ENCODE measurements at places on chromosomes 2 and 18. TPM values are rescaled to one million over a fixed set of nuclear protein-coding genes. Genes with fewer than 3 reads are reported as not detected.

The GPR17 gene
- total RNA-seq = not detected

The ABCG8 gene
- total RNA-seq = not detected

The SLC5A7 gene
- not detected for total RNA-seq

GRCh38 chr2:219142329-219142728 lies 18.3 kb downstream of the NHEJ1 start:
- DNase-seq = no peak
- H3K27ac ChIP-seq = no peak overlapping the region
- H3K4me1 ChIP-seq = no peaks in the 10 kb centered on the region

DNA sequence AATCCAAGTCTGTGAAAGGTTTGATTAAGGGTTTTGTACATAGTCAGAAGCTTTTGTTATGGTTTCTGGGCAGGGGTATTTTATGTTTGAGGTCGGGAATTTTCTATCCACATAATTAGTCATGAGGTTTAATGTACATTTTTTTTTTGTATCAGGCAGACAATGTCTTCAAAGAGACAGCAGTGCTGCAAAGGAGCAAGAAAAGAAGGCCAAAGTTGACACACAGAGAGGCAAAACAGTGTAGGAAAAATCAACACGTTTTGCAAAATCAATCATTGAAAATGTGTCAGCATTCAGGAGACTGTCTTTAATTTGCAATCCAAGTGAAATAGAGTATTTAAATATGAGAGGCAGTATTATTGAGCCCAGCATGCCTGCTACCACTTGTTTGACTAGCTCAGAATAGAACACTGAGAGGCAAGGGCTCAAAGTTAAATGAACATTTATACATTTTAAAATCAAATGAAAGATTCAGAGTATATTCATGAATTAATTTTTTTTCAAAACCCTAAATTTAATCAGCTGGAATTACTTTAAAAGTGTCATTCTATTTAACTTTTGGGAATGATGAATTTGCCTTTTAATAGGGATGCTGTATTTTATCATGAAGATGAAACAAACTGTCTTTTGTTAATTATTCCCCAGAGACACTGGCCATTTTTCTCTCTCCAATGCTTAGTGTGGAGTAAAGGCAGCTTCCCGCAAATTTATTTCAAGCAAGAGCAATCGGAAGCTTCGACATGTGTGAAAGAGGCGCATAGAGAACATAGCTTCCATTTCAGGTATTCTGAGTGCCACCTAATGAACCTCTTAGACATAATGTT lies 11.3 kb downstream of the VRK2 start:
- peaks cover 12% of the 10 kb centered on the region for H3K36me3 ChIP-seq
- no peak overlapping the region for H3K4me3 ChIP-seq
- H3K27me3 ChIP-seq = no peaks in the 10 kb centered on the region
- H3K27ac ChIP-seq = no peak overlapping the region

DNA sequence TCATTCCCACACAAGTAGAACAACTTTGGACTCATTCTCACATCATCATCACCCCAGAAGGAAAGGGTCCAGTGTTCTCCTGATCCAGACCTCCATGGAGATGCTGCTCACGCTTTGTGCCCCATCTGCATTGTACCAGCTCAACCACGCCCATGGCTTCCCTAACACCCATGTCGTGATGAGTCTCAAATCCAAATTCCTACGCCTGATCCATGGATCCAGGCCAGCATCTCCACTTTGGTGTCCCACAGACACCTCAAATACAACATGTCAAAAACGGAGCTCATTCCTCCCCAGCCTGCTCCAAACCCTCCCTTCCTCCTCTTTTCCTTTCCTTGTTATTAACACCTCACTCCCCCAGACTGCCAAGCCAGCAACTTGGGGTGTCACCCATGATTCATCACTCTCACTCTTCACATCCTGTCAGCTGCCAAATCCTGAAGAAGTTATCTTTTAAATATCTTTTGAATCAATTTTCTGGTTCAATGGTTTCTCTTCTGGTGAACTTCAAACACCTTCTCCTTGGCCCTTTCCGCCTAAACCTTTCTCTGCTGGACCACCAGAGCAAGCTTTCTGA lies 30.2 kb upstream of the FAM124B start:
- H3K4me3 ChIP-seq = no peak overlapping the region
- no peak for DNase-seq
- no peaks in the 10 kb centered on the region for H3K36me3 ChIP-seq
- H3K27me3 ChIP-seq = peaks cover 3% of the 10 kb centered on the region
- H3K4me1 ChIP-seq = no peaks in the 10 kb centered on the region

The NEUROD1 gene
- not detected for total RNA-seq

GRCh38 chr2:172072303-172072702 lies 13.0 kb upstream of the DLX1 start:
- H3K4me3 ChIP-seq = no peak overlapping the region
- H3K27ac ChIP-seq = no peak overlapping the region
- no peak for DNase-seq
- peaks cover 3% of the 10 kb centered on the region for H3K27me3 ChIP-seq

The DES gene
- not detected for total RNA-seq

GRCh38 chr18:46096651-46097300 lies 1.3 kb downstream of the ATP5F1A start:
- no peak for DNase-seq
- peak overlapping the region; percentile 77 for H3K27ac ChIP-seq
- peaks cover 33% of the 10 kb centered on the region for H3K36me3 ChIP-seq
- H3K27me3 ChIP-seq = no peaks in the 10 kb centered on the region

GRCh38 chr2:66962716-66963115 lies 434.4 kb upstream of the ETAA1 start:
- H3K4me3 ChIP-seq = no peak overlapping the region
- no peak for DNase-seq
- no peaks in the 10 kb centered on the region for H3K36me3 ChIP-seq

DNA sequence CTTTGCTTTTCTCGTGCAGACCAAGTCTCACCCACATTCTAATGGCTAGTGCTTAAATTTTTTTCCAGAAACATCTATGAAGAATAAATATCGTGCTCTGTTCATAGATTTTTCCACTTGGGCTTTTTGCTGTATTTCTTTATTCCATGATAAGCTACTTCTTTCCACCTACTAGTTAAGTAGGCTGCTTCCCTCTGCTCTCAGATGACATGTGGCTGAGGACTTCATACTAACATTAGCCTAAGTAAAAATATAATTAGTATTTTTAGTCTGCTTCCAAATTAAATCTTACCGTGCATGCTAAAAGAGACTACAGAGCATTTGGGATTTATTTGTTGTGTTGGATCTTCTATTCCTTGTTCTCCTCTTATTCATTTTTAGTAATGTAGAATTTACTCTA lies 102.4 kb downstream of the SH3RF3 start:
- H3K4me3 ChIP-seq = no peak overlapping the region
- no peak overlapping the region for H3K27ac ChIP-seq
- no peak for DNase-seq
- no peaks in the 10 kb centered on the region for H3K36me3 ChIP-seq
- H3K4me1 ChIP-seq = peaks cover 3% of the 10 kb centered on the region
- no peaks in the 10 kb centered on the region for H3K27me3 ChIP-seq

The CHST10 gene
- 1.9 TPM for total RNA-seq

DNA sequence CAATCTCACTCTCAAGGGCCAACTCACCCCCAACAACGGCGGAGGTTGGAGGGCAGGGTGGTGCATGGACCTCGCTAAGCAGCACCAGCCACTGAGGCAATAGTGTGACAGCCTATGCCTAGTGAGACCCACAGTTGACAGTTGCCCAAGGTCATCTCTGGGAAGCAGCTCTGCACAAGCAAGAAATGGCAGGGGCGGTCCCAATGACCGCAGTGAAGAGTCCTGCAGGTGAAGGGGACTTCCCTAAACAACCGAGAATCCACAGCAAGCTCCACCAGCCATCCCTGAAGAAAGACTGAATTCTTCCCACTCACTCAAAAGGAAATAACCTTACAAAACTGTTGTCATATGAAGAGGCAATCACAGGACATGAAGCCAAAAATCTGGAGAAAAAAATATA lies 313.4 kb upstream of the ID2 start:
- no peak overlapping the region for H3K27ac ChIP-seq
- no peak overlapping the region for H3K4me3 ChIP-seq
- no peaks in the 10 kb centered on the region for H3K27me3 ChIP-seq
- H3K36me3 ChIP-seq = no peaks in the 10 kb centered on the region
- no peak for DNase-seq

- no peak overlapping the region for H3K4me3 ChIP-seq
- no peaks in the 10 kb centered on the region for H3K27me3 ChIP-seq
- H3K27ac ChIP-seq = no peak overlapping the region
- H3K4me1 ChIP-seq = no peaks in the 10 kb centered on the region
Observed at GRCh38 chr18:56165601-56166355, 472.6 kb downstream of the TXNL1 start.

DNA sequence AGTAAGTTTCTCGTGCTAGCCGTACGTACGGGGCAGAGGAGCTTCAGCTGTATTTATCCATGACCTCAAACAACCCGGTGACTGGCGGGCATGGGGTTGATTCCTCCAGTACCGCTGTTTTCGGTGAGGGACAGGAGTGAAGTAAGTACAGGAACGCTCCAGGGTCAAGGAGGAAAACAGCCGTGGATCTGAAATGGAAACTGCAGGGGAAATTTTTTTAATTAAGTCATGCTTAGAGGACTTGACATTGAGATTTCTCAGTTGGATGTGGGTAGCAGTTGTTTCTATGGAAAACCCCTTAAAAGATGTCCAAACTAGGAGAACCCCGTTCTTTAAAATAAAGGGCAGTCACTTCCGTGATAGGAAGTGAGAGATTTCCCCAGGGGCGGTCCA lies 1.2 kb downstream of the RAB12 start:
- peaks cover 45% of the 10 kb centered on the region for H3K4me1 ChIP-seq
- H3K36me3 ChIP-seq = no peaks in the 10 kb centered on the region
- no peak for DNase-seq
- no peaks in the 10 kb centered on the region for H3K27me3 ChIP-seq
- H3K4me3 ChIP-seq = peak overlapping the region; percentile 92

DNA sequence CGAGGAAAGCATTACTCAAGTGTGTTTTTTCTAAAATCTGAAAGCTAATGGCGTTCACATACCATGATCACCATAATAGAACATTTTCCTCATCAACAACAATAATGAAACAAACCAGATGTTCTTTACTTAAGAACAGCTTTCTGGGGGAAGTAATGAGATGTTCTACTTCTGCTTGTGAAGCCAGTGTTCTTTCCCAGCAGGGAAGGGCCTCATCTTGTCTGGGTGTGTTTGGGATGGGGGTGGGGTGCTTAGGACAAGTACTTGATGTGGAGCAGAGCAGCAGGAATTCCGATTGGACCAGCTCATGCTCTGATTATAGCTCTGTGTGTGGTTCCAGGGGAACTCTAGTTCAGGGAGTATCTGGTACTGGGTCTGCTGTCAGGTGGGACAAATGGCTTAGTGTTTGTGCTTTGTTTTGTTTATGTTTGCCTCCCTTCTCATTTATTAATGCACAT lies 163.0 kb upstream of the NOSTRIN start:
- H3K4me1 ChIP-seq = no peaks in the 10 kb centered on the region
- no peaks in the 10 kb centered on the region for H3K27me3 ChIP-seq
- no peaks in the 10 kb centered on the region for H3K36me3 ChIP-seq
- no peak overlapping the region for H3K27ac ChIP-seq
- H3K4me3 ChIP-seq = no peak overlapping the region

GRCh38 chr2:141393214-141393545 lies 737.6 kb downstream of the LRP1B start:
- DNase-seq = no peak
- H3K36me3 ChIP-seq = no peaks in the 10 kb centered on the region
- no peak overlapping the region for H3K4me3 ChIP-seq
- no peak overlapping the region for H3K27ac ChIP-seq
- H3K27me3 ChIP-seq = no peaks in the 10 kb centered on the region
